Adrenal gland (tissue), 19 donors: ENCODE measurements at places on chromosomes 12 and 14.
A peak's percentile ranks its signal among the peaks of the same experiment; 100 is the strongest.

GRCh38 chr12:57840726-57841125 lies 5.8 kb downstream of the CTDSP2 start:
- peaks cover 86% of the 10 kb centered on the region for H3K4me1 ChIP-seq
- no peaks in the 10 kb centered on the region for H3K36me3 ChIP-seq

- no peaks in the 10 kb centered on the region for H3K4me1 ChIP-seq
- no peaks in the 10 kb centered on the region for H3K27me3 ChIP-seq
- H3K27ac ChIP-seq, result no peak overlapping the region
- DNase-seq, result no peak
- H3K4me3 ChIP-seq, result no peak overlapping the region
Observed at GRCh38 chr14:91302391-91302790, 57.9 kb upstream of the GPR68 start.

DNA sequence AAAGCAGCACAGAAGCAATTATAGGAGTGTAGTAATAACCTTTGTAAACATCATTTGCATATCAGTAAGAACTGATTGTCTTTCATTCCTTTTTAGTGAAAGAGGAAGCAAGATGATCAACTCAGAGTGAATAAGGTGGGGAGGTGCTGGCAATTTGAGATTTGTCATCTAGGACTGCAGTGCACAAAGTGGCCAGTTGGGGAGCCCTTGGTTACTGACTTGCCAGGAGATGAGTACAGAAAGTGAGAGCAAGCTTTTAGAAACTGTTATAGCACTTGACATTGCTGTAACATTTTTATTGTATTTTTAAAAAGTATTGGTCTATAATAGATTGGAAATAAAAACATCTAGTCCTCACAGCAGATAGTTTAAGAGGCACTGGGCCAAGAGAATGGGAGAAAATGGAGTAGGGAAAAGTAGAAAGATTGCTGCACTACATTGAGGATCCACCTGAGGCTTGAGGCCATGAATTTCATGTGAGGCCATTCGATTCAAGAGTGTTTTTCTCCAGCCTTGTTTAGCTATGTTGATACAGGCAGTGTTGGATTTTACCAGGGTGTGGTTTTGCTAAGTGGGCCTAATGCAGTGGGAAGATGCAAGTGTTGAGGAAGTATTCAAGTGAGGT lies 98.2 kb downstream of the SNAPC1 start:
- no peak overlapping the region for H3K27ac ChIP-seq
- H3K4me3 ChIP-seq, result no peak overlapping the region
- no peaks in the 10 kb centered on the region for H3K4me1 ChIP-seq
- no peaks in the 10 kb centered on the region for H3K27me3 ChIP-seq
- H3K36me3 ChIP-seq, result no peaks in the 10 kb centered on the region

GRCh38 chr14:71321574-71322315 lies 414.5 kb downstream of the PCNX1 start:
- peak; percentile 22 for DNase-seq
- no peaks in the 10 kb centered on the region for H3K27me3 ChIP-seq
- no peaks in the 10 kb centered on the region for H3K36me3 ChIP-seq
- peak overlapping the region; percentile 97 for H3K27ac ChIP-seq
- H3K4me3 ChIP-seq, result peak overlapping the region; percentile 71

GRCh38 chr12:20646239-20646827 lies 48.8 kb upstream of the SLCO1C1 start:
- H3K4me3 ChIP-seq, result no peak overlapping the region
- H3K36me3 ChIP-seq, result no peaks in the 10 kb centered on the region
- H3K27me3 ChIP-seq, result no peaks in the 10 kb centered on the region
- H3K4me1 ChIP-seq, result no peaks in the 10 kb centered on the region
- H3K27ac ChIP-seq, result no peak overlapping the region

DNA sequence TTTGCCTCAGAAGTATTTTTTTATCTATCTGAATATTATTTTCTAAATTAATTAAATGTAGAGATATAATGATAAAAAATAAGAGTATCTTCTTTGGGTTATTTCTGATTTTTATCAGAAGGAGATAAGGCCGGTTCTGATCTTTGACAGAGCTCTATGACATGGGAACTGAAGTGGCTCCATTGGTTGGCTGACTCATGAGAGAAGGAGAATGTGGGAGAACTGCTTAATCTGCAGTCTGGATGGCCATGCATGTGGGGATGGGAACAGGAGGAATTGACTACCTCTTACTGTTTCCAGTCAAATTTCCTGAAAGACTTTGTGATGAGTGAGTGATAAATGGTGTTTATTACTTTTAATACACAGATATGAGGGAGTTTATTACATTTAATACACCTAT lies 155.8 kb upstream of the ATP2B1 start:
- no peak overlapping the region for H3K27ac ChIP-seq
- no peak overlapping the region for H3K4me3 ChIP-seq
- no peaks in the 10 kb centered on the region for H3K4me1 ChIP-seq
- H3K27me3 ChIP-seq, result no peaks in the 10 kb centered on the region
- no peak for DNase-seq

- no peaks in the 10 kb centered on the region for H3K27me3 ChIP-seq
- H3K27ac ChIP-seq, result no peak overlapping the region
- DNase-seq, result no peak
- H3K4me1 ChIP-seq, result no peaks in the 10 kb centered on the region
Observed at GRCh38 chr12:90964616-90965015, 9.6 kb upstream of the CCER1 start.

- H3K4me3 ChIP-seq, result no peak overlapping the region
- H3K36me3 ChIP-seq, result no peaks in the 10 kb centered on the region
- no peaks in the 10 kb centered on the region for H3K27me3 ChIP-seq
Observed at GRCh38 chr12:52590021-52590420, 11.2 kb downstream of the KRT72 start.
